ENCODE measurements at places on chromosomes 5 and 9. TPM values are rescaled to one million over a fixed set of nuclear protein-coding genes. Genes with fewer than 3 reads are reported as not detected.

Gene IL9
- total RNA-seq = not detected

Gene DOLPP1
- 24.8 TPM for total RNA-seq

Gene P4HA2
- total RNA-seq = 49.5 TPM

- no peak overlapping the region for H3K4me3 ChIP-seq
- H3K36me3 ChIP-seq = no peaks in the 10 kb centered on the region
- no peaks in the 10 kb centered on the region for H3K27me3 ChIP-seq
- no peak for DNase-seq
Observed at GRCh38 chr9:106449336-106449927, 413.5 kb upstream of the ZNF462 start.

Gene INSL4
- not detected for total RNA-seq

Data from activated CD4-positive, alpha-beta T cell treated with anti-CD3 and anti-CD28 coated beads, Interleukin-2, amount 10 ng/mL, durations not matched to agents 24 days and 14 days (primary cell).